Activated T-helper 1 cell treated with anti-CD3 and anti-CD28 coated beads, Interleukin-2, amount 50 U/mL, for 16 hours (primary cell): ENCODE measurements at places on chromosomes 2 and 18.

GRCh38 chr2:234444893-234445292 lies 52.0 kb downstream of the ARL4C start:
- no peak for DNase-seq

DNA sequence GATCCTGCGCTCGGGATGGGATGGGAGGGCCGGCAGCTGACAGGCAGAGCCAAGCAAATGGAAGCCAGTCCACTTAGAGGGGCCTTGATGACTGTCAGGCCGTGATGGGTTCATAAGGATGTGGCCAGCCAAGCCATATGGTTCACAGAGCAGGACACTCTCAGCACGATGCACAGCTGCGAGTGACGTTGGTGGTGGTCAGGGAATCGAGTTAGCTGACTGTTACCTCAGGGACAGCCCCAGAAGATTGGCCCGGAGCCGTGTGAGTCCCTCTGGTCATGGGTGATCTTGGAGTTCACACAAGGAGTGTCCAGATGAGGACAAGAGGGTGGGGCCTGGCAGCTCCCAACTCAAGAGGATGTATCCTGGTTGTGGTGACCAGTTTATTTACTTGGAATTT lies 70.2 kb downstream of the TPGS2 start:
- no peak for DNase-seq

DNA sequence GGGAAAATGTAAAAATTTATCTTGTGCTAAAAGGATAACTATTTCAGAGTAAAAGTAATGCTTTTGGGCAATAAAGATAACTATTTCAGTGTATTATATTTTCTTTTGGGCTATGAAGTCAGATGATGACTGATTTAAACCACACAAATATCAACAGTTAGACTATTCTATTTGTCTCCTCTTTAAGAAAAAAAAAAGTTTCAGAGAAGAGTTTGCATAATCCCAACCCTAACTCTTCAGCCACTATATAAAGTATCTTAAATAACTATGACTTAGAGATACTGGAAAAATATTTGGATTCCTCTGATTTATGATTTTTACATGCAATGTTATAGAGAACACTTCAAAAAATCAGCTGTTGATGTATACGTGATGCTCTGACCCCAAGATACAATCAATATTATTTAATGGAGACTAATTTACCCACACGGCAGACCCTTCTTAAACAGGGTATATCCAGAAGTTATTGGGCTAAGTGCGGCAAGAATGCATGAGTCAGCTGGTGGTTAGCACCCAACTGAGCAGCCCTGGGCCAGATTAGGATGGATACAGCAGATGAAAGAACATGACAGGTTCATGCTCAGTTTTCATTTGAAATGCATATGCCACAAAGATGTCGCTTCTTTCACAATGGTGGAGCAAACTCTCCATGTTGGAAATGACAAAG lies 279.0 kb downstream of the AFF3 start:
- DNase-seq = no peak

DNA sequence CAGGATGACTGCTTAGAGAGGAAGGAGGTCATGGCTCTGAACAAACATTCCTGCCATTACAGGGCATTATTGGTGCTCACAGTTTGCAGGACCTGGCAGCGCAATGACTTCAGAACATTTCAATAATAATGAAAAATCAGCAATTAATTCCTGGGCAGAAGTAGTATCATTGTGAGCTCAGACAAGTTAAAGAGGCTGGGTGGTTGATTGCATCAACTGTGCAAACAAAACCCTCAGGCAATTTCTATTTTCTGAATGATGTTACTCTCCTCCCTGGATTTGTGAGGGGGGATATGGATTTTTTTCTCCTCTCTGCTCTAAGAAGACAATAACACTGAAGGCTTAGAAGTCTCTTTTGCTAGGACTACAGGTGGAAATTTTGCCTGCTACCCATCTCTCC lies 168.1 kb upstream of the TACR1 start:
- DNase-seq = no peak

GRCh38 chr2:230137902-230138539 lies 69.3 kb upstream of the SLC16A14 start:
- no peak for DNase-seq

DNA sequence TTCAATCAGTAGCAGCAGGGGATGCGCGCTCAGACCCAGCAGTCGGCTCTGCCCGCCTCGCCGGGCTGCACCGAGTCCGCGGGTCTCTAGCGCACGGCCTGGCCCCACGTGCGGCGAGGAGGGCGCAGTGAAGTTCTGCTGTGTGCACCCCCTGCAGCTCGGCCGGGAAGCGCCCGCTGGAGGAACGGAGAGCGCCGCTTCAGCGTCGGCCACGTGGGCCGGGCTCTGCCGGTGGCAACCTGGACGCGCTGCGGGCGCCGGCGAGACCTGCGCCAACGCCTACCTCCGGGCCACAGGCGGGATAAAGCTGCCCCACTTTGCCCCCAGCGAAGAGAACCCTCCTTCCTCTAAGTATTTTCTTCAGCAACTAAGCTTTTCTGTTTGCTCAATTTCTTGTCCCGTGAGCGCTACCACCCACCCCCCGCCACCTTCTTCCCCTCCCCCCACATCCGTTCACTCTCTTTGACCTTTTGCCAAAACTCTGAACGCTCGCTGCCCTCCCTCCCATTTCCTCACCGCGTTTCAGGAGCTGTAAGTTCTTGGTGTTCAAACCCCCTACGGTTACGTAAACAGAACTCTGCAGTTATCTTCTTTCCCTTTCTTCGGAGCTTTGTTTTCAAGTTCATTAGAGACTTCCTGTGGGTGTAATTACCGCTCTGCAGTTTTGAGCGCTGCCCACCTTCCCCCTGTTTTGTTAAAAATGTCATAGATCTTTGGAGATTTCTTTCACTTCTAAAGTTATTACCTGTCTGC lies 42.6 kb upstream of the EDAR start:
- peak; percentile 48 for DNase-seq

GRCh38 chr18:22632191-22632590 lies 214.5 kb upstream of the CTAGE1 start:
- no peak for DNase-seq

DNA sequence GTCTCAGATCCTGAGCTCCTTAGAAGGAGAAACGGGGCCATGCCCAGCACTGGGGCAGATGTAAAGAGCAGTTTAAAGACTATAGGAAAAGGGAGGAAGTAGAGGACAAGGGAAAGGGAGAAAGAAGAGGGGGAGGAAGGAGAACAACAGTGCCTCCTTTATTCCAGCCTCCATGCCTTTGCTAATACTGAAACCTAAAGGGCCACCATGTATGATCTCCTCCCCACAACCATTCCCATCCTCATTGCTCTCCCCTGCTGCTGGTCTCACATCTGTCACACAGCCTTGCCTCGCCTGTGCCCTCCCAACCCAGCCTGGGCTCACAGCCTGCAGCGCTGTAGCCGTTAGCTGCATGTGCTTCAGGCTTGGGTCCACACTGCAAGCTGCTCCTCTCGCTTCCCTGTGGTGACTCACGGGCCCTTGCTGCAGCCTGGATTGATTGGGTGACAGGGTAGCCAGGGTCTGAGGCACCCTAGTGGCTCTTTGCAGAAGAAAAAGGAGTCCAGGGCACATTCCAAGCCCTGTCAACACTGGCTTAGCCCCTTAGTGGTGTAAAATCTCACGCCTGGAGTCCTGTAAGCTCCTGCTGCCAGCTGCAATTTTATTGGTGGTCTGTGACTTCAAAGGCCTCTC lies 281.9 kb downstream of the SRBD1 start:
- no peak for DNase-seq

- DNase-seq = no peak
Observed at GRCh38 chr2:200089040-200089755, 133.8 kb downstream of the MAIP1 start.

DNA sequence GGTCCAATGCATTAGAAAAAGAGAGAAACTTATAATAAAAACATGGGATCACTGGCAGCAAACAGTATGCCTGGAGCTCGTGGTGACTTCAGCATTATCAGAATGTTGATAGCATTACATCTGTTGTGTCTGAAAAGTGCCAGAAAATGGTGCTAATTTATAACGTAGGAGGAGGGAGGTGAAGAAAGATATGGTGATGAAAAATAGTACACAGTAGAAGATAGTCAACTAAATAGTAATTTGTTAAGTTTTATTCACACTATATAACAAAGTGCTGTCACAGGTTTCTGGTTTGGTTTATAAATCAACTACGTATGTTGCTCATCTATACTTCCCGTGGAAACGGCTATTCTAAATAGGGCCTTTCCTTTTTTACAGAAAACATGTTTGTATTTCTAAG lies 117.4 kb downstream of the LRRTM1 start:
- DNase-seq = no peak

GRCh38 chr2:2464643-2465042 lies 133.6 kb upstream of the MYT1L start:
- DNase-seq = no peak

GRCh38 chr2:237569896-237570295 lies 3.5 kb downstream of the PRLH start:
- DNase-seq = no peak

- DNase-seq = no peak
Observed at GRCh38 chr2:54936766-54937165, 113.5 kb downstream of the RTN4 start.

DNA sequence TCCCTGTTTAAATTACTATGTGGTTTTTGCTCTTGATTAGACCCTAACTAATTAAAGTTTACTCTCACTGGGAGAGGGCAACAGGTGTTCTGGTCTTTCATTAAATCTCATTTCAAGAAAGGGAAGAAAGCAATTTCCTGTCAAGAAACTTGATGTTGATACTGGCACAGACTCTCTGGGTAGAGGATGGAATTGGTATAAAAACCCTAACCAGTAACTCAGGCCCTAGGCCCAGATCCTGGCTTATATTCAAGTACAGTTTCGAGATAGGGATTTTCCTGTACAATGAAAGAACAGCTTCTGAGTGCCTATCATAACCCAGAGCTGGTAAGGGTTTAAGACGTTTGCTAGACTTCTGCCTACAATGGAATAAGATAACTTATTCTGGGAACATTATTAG lies 61.6 kb upstream of the ACYP2 start:
- DNase-seq = no peak

GRCh38 chr18:75041586-75041985 lies 167.4 kb downstream of the PTGR3 start:
- DNase-seq = no peak

GRCh38 chr2:206000776-206001175 lies 85.2 kb downstream of the INO80D start:
- no peak for DNase-seq

GRCh38 chr2:47598476-47598875 lies 184.5 kb upstream of the MSH6 start:
- no peak for DNase-seq

- DNase-seq = no peak
Observed at GRCh38 chr2:12389344-12390045, 327.2 kb upstream of the TRIB2 start.

DNA sequence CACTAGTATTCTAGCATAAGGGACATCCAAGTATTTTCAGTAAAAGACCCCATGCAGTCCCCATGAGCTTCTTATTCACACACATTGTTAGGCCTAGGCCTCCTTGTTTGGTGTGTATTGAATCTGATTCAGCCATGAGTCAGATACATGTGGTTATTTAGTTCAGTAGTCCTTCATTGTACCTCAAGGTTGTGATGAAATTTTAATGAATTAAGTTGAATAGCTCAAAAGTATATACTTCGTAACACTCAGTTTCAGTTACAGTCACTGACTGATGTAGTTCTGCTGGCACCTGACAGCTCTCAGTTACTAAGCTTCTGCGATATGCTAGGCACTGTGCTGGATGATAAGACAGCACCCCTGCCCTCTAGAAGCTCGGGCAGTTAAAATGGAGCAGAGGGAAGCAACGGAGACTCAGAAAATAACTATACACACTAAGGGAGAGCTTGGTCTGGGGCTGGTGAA lies 86.4 kb downstream of the XRCC5 start:
- no peak for DNase-seq

GRCh38 chr2:84338069-84338468 lies 121.0 kb downstream of the SUCLG1 start:
- DNase-seq = no peak

GRCh38 chr18:48105317-48105716 lies 174.9 kb upstream of the SMAD2 start:
- DNase-seq = no peak

DNA sequence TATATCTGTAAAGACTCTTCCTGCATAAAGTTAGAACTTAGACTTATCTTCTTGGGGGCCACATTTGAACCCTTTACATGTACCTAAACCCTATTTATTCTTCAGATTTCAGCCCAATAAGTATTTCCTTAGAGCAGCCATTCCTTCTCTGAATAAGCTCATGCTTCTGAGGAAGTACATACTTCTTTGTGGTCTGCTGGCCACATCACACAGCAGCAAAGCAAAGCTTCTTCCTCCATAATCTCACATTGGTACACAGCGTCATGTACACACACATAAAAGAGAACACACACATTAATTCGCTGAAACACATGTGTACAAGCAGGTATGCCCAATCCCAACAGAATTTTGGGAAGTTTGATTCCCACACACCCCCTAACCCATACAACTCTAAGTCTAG lies 331.0 kb downstream of the CDH2 start:
- DNase-seq = no peak

DNA sequence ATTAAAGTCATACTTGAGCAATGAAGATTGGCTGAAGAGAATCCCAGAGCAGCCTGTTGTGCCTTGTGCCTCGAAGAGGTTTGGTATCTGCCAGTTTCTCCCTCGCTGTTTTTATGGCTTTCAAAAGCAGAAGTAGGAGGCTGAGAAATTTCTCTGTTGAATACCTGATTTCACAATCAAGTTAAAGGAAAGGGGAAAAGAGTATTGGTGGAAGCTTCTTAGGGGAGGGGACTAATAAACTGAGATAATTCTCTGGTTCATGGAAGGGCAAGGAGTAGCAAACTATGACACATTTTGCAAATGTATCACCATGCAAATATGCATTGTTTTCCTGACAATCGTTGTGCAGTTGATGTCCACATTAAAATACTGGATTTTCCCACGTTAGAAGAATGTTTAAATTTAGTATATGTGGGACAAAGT lies at the start of gene IL1B:
TSS of gene IL1B (minus strand) at position 85 of the 423 bp plus-strand sequence. CDS start 550 bp downstream, outside the sequence.
- no peak for DNase-seq

DNA sequence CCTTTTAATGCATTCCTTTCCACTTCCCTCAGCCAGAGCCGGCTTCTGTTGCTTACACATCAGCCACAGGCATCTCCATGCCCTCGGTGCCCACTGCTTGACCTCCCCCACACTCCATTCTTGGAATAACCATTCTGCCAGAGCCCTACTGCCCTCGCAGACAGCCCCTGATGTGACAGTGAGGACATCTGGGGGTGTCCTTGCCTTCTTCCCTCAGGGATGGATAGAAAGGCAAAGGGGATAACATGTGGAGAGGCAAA lies 6.4 kb upstream of the NPPC start:
- DNase-seq = no peak

- no peak for DNase-seq
Observed at GRCh38 chr2:180677200-180677599, 303.2 kb upstream of the UBE2E3 start.

GRCh38 chr18:64260810-64261209 lies 111.9 kb upstream of the LINC00305 start:
- DNase-seq = no peak

- DNase-seq = no peak
Observed at GRCh38 chr2:95314964-95315611, 17.9 kb downstream of the KCNIP3 start.
